Stimulated activated CD8-positive, alpha-beta memory T cell treated with anti-CD3 and anti-CD28 coated beads, Interleukin-15, amount 100 ng/mL, for 4 hours (primary cell): ENCODE measurements at places on chromosomes 1 and 21.
A peak's percentile ranks its signal among the peaks of the same experiment; 100 is the strongest.

DNA sequence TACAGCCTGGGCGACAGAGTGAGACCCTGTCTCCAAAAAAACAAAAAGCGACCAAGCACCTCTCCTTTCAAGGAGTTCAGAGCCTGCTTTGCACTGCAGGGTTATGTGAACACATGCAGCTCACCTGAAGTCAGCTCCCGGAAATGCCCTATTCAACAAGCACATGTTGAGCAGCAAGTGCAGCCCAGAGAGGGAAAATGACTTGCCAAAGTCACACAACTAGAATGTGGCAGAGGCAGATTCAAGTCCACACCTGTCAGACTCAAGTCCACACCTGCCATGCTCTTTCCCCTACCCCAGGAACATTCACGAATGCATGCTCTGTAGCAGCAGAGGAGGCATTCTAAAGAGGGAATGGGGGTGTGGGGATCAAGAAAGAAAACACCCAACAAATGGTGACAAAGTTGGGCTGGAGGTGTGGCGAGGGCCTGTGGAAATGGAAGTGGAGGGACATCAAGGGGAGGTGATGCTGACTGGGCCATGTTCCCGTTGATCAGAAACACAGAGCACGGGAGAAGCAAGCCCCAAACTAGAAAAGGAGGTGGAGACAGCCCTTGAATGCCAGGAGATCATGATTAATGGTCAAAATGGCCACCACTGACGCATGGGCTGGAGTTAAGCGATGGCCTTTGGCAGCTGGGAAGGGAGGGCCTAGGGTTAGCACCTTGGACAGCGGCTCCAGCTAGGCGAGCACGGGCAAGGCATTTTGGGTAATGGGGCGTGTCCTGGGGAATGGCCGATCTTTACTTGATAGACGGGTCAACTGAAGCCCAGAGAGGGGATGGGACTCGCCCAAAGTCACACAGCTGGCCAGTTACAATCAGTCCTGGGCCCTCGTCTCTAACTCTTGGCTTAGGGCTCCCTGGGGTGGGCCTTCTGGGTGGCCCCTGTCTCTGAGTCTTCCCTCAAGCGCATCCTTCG lies 21.5 kb downstream of the RAP1GAP start:
- DNase-seq = no peak

GRCh38 chr1:9654051-9654833 lies 2.7 kb downstream of the PIK3CD start:
- DNase-seq = no peak

DNA sequence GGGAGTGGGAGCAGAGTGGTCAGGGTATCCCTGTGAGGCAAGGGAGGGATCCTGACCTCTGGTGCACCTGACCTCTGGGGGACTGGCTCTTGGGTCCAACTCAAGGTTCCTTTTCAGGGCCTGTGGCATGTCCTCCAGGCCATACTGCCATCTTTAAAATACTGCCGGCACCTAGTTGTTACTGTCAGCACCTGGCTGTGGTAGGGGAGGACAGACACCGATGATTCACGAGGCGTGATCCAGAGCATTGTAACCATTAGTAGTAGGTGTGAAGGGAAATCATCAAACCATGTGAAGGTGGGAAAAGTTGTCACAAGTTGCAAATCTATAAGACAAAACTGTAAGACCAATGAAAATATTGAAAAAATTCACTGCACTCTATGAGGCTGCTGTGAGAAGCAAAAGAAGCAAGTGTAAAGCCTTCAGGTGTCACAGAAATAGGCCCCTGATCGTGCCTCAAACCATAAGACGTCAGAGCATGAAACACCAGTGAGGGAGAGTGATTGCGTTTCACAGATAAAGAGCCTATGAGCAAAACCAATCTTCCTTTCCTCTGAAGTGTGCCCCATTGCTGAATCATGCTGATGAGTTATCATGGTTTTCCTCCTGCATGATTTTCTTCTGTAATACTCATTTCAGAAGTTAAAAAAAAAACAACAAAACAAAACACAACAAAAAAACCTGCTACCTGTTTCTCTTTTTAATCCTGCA lies 55.3 kb downstream of the CDC7 start:
- DNase-seq = peak; percentile 53

- no peak for DNase-seq
Measured at GRCh38 chr21:28779914-28780313, 212.8 kb downstream of the LTN1 start.

DNA sequence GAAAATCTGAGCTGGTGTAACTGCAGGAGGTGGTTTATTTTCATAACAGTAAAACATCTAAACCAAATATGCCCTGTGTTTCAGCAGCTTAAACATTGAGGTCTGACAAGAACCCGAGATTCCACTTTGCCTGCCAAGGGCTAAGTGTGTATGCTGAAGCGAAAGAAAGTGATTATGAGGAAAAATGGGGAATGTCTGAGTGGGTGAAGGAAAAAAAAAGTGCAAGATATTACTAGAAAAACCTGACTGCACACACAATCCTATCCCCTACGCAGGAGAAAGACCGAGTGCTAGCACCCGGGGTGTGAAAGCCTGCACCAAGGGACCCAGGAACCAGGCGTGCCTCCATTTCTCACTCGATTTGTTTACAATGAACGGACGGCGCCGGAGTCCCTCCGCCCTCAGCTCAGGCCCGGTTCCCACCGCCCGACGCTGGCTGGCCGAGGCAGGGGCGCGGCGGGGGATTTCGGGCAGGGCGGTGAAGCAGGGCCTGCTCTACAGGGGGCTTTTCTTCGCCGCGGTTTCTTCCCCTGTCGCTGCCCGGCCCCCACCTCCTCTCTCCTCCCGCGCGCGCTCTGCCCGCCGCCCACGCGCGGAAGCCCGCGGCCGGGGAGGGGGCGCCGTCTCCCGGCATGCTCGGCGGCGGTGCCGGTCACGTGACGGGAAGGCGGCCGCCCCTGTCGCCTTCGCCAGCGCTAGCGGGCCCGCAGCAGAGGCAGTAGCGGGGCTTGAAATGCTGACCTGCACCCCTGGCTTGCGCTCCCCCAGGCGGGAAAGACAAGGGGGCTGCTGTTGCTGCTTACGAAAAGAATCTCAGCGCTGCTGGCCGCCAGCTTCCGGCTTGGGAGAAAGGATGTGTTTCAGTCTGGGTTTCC lies 35.9 kb downstream of the ITPKB start:
- peak; percentile 64 for DNase-seq

GRCh38 chr1:27145934-27146354 lies 9.0 kb downstream of the SLC9A1 start:
- no peak for DNase-seq

DNA sequence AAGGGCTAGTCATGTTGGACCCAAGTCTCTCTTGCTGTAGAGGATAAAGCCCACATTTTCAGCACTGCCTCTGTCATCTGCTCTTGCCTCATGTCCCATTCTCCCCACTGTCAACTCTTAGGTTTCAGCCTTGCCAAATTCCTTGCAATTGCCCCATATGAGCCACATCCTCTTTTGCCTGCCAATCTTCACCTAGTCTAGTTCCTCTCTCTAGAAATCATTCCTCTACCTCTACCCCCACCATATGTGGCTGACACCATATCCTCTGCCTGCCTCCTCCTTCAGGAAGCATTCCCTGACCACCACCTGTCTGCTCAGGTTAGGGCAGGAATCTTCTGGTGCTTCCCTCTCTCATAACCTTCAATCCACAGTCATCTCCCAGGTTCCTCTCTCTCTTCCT lies 38.2 kb downstream of the SLC9A1 start:
- no peak for DNase-seq

GRCh38 chr1:71885171-71885570 lies 397.2 kb downstream of the NEGR1 start:
- no peak for DNase-seq

- no peak for DNase-seq
Measured at GRCh38 chr1:91400133-91400725, 4.4 kb downstream of the HFM1 start.

GRCh38 chr1:91700771-91701471 lies 185.0 kb downstream of the TGFBR3 start:
- DNase-seq = no peak

DNA sequence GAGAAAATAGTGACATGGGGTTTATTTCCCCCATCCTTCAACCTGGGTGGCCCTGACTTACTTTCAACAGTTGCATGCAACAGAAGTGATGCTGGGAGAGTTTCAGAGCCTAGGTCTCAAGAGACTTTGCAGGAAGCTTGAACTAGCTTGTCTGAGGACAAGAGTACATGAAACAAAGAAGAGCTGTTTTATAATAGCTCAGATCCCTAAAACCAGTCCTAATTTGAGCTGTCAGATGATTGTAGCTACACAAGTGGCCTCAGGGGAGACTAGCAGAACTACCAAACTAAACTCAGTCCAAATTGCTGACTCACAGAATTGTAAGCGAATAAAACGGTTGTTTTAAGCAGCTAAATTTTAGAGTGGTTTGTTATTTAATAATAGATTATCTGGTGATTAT lies 17.1 kb downstream of the RC3H1 start:
- DNase-seq = no peak

- DNase-seq = no peak
Measured at GRCh38 chr1:204612326-204612725, 73.2 kb downstream of the LRRN2 start.

DNA sequence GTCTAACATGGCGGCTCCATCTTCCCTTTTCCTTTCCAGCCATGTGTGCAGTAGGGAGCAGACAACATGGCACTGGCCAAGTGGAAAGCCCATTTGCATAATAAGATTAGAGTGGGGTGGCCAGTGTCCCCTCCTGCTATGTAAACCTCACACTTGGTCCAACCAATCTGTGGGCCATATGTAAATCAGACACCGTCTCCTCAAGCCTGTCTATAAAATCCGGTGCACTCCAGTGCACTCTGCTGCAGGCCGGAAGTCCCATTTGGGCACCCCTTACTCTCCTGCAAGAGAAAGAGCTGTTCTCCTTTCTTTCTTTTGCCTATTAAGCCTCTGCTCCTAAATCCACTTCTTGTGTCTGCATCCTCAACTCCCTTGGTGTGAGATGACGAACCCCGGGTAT lies 44.1 kb downstream of the OLFML3 start:
- no peak for DNase-seq
